ENCODE measurements at places on chromosomes 11 and 22.

GRCh38 chr22:42754658-42755057, 34.0 kb upstream of the A4GALT start:
- DNase-seq = no peak

- DNase-seq = no peak
Measured at GRCh38 chr11:62120431-62120830, 3.4 kb upstream of the INCENP start.

DNA sequence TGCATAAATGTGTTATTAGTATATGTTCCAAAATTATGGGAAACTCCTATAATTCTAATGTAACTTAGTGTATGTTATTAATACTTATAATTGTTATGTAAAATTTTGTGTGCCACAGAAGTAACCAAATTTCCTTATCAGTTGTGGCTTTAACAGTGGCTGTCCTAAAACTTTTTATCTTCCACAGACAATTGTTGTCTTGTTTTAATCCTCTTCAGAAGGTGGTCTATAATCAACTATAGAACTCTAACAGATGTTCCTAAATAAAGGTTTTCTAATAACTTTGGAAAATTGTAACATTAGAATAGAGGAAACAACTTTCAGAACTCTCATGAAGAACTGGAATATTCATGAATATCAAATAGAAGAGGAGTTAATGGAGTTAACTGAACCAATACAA, 44.4 kb upstream of the DBX1 start:
- DNase-seq = no peak

- no peak for DNase-seq
Measured at GRCh38 chr11:12103411-12104225, 6.8 kb upstream of the MICAL2 start.

GRCh38 chr11:70169127-70169526, 34.0 kb upstream of the FADD start:
- DNase-seq = no peak

DNA sequence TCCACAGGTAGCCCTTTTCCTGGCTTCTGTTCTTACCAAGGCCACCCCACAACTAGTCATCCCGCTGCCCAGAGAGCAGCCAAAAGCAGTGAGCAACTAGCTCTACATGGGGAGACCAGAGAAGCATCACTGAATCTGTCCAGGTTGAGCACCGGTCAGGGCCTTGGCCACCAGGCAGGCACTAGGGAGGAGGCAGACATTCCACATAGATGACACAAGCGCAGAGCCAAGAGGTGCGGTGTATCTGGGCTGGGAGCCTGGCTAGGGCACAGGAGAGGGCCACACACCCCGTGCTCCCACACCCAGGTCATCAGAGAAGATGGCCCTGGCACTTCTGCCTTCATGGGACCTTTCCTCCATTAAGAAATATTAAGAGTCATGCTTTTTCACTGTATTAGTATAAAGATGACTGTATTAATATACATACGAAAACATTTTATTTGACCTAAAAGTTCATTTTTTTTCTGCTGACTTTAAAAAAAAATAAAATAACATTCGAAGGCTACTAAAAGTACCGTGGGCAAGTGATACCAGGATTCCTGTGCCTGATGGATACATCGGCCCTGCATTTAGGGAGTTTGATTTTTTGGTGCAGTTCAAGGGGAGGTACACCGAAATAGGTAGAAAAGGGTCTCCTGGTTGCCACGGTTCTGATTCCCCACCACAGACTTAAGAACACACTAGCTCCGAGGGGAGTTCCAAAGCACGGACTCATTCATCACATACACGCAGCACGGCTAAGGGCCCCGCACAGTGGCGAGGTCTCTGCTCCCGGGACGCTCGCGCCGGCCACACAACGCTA, 1.2 kb downstream of the DGCR2 start:
- DNase-seq = no peak

GRCh38 chr11:3132271-3132781, 32.8 kb downstream of the OSBPL5 start:
- no peak for DNase-seq

- no peak for DNase-seq
Measured at GRCh38 chr11:118570787-118571186, 1.4 kb upstream of the ARCN1 start.

DNA sequence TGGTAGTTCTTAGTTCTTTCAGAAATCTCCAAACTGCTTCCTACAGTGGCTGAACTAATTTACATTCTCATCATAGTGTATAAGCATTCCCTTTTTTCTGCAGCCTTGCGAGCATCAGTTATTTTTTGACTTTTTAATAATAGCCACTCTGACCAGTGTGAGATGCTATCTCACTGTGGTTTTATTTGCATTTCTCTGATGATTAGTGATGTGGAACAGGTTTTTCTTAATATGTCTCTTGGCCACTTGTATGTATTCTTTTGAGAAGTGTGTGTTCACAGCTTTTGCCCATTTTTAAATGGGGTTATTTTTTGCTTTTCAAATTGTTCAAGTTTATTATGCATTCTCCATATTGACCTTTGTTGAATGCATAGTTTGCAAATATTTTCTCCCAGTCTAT, 459.3 kb downstream of the NTM start:
- no peak for DNase-seq

DNA sequence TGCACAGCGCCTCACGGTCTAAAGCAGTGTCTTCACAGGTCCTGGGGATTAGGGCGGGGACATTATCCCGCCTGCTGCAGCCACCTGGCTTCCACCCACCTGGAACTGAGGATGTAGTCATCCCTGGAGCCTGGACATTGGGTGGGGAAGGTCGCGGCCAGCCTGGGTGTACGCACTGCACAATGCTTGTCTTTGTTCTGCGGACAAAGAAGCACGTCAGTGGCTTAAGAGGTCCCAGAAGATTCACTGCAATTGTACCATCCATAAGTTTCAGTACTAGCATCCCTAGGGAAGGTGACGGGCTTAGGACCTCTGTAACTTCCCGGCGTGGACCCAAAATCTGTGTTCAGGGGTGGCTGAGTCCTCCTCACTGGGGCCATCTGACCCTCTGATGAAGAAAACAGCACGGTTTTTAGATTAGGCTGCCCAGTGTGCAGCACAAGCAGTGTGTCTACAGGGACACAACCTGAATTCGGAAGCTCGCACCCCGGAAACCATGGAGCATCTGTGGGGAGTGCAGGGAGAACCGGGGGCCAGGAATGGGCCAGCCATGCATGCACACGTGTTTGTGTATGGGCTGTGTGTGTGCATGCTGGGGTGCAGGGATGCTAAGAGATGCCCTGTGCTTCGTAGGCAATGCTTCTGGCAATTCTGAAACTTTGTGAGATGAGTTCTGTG, 342.6 kb upstream of the B3GAT1 start:
- DNase-seq = no peak

DNA sequence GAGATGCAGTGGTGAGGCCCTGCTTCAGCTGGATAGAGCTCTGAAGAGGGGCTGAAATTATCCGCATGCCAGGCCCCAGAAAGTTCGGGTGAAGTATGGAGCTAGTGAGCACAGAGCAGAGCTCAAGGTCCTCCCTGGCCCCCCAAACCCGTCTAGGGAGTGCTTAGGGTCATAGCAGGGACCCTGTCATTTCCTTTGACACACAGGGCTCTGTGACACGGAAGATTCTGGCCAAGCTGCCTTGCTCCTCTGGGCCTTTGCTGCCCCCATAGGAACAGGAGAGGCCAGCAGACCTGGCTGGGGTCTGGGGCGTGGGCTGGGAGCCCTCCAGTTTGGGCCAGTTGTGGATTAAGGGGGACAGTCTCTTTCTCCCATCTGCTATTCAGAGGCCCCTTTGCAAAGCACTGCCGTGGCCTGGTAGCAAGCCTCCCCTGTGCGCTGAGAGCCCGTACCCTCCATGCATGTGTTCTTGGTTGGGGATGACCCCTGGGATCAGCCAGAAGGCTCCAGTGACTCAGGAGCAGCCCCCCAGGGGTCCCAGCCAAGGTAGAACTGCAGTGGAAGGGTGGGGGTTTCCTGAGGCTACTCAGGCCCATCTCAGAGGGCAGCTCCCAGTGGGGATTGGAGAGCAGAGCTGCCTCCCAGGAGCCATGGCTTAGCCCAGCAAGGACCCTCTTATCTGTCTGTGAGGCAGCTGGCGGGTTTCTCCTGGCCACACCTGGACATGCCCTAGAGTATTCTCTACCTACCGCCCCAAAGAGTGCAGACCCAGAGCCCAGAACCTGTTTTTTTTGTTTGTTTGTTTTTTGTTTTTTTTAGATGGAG, 42.3 kb downstream of the RNF141 start:
- DNase-seq = no peak

DNA sequence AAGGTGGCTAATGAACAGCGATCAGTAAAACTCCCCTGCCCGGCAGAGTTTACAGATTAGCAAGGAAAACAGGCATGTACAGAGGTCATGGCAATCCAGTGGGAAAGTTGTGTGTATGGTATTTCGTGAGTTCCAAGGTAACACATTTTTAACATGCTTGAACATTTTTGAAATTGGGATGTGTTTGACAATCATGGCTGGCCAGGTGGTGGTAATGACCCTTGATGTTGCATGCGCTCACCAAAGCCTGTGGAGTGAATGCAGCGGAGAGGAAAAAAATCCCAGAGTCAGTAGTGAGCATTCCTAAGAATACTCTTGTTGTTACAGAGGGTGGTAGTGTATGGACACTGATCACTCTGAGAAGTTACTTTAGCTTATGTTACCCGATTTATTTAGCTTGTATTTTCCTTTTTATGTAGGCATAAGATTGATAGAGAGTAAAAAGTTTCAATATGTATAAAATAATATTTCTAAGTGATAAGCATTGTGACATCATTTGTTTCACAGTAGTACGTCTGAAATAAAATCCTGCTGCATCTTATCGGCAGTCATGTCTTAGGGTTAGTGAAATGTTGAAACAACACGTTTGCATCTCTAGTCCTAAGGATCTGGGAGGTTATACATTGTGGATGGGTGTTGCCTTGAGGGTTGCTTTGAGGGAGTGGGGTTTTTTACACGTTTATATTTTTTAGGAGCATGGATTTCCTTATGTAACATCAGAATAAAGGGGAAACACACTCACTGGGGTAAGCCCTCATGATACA, 8.7 kb downstream of the TEAD1 start:
- no peak for DNase-seq

DNA sequence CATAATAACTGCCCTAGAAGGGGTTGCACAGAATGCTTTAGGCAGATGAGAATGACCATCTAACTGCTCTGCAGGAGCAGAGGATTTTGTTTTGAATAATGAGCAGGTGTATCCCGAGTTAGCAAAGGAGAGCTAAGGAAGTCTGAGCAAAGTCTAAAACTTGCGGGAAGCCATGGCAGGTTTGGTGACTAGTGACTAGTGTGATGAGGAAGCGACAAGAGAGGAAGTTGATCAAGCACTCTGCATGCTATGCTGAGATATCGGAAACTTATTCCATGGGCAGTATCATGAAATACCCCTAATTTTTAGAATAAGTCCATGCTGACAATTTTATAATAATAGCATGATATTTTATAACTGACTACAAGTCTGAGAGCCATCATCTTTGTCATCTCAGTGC, 12.9 kb downstream of the OLFML1 start:
- DNase-seq = no peak

- DNase-seq = no peak
Measured at GRCh38 chr11:34977089-34977912, 60.9 kb downstream of the PDHX start.

GRCh38 chr11:127616158-127616557, 615.6 kb upstream of the KIRREL3 start:
- DNase-seq = no peak

DNA sequence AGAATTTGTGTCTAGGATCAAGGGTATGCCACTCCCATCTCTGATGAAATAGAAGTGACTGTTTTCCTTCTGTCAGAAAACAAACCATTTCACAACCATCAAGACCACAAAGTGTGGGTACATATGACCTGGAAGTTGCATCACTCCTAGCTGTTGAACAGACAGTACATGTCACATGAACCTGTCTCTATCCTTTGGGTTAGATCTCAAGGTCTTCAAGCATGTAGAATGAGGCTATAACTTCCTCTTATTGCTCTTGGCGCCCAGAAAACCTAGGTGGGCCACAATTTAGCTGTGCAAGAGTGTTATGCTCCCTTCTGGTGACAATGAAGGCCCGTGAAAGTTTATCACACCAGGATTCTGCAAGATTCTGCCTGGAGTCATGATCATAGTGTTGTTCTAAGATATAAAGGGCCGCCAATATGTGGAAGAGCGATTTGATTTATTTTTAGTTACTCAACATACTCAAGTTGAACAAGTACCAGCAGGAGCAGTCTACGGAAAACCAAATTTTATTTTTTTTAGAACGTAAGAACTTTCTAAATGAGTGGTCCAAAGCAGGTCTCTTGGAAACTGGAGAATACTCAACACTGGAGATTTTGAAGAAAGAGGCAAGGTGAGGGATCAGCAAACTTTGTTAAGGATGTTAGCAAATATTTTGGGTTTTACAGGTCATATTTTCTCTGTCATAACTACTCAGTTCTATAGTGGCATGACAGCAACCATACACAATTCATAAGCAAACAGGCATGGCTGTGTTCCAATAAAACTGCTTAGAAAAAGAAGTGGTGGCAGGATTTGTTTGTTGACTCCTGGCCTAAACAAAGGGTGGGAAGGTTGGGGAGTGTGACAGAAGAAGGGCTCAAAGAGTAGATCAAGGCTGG, 101.8 kb downstream of the USP35 start:
- no peak for DNase-seq

DNA sequence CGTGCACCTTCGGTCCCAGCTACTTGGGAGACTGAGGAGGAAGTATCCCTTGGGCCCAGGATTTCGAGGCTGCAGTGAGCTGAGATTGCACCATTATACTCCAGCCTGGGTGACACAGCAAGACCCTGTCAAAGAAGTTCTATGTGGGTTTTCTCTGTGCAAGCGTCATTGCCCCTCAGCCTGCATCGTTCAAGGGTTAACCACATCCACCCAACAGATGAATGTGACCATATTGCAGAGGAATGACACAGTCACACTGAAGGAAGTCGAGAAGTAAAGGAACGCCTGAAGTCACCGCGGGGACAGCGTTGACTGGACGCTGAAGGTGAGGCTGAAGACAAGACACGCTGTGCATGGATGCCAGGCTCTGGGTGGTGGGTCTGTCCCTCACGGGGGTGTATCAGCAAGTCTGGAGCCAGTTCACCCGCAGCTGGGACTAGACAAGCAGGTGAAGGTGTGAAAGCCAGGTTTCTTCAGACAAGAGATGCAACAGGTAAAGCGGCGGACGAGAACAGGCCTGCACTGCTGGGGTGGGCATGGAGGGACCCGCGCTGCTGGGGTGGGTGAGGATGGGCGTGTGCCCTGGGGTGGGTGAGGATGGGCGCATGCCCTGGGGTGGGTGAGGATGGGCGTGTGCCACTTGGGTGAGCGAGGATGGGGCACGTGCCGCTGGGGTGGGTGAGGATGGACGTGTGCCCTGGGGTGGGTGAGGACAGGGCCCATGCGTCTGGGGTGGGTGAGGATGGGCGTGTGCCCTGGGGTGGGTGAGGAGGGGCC, 36.5 kb upstream of the TOLLIP start:
- no peak for DNase-seq

- no peak for DNase-seq
Measured at GRCh38 chr22:46104881-46105493, 45.3 kb upstream of the PPARA start.

GRCh38 chr22:23793326-23793725, 6.6 kb downstream of the SMARCB1 start:
- DNase-seq = no peak
